Stimulated activated CD4-positive, alpha-beta T cell treated with anti-CD3 and anti-CD28 coated beads, Interleukin-4, amount 100 ng/mL, for 4 hours (primary cell): ENCODE measurements at places on chromosomes 11 and 22.

- no peak for DNase-seq
Observed at GRCh38 chr22:39135092-39135896, 17.2 kb downstream of the CBX7 start.

DNA sequence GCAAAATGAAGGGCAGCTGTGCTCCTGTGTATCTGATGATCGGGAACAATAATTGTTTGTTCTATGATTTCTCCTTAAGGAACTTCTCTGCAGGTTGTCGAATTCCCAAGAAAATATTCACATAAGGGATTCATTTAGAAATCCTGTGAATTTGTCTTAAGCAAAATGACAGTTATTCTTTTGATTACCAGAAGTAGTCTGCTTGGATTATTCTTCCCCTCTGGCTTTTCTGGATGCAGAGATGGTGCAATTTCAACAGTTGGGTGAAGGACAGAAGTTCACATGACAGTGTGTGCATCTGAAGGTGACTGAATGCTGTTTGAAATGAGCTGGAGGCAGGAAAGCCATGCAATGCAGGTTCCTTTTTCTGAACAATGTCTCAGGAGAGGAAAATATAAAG, 137.2 kb upstream of the MTMR2 start:
- DNase-seq: no peak

DNA sequence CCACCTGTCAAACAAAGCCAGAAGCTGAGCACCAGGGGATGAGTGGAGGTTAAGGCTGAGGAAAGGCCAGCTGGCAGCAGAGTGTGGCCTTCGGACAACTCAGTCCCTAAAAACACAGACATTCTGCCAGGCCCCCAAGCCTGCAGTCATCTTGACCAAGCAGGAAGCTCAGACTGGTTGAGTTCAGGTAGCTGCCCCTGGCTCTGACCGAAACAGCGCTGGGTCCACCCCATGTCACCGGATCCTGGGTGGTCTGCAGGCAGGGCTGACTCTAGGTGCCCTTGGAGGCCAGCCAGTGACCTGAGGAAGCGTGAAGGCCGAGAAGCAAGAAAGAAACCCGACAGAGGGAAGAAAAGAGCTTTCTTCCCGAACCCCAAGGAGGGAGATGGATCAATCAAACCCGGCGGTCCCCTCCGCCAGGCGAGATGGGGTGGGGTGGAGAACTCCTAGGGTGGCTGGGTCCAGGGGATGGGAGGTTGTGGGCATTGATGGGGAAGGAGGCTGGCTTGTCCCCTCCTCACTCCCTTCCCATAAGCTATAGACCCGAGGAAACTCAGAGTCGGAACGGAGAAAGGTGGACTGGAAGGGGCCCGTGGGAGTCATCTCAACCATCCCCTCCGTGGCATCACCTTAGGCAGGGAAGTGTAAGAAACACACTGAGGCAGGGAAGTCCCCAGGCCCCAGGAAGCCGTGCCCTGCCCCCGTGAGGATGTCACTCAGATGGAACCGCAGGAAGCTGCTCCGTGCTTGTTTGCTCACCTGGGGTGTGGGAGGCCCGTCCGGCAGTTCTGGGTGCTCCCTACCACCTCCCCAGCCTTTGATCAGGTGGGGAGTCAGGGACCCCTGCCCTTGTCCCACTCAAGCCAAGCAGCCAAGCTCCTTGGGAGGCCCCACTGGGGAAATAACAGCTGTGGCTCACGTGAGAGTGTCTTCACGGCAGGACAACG, 11.7 kb downstream of the CXCR5 start:
- peak; percentile 77 for DNase-seq

DNA sequence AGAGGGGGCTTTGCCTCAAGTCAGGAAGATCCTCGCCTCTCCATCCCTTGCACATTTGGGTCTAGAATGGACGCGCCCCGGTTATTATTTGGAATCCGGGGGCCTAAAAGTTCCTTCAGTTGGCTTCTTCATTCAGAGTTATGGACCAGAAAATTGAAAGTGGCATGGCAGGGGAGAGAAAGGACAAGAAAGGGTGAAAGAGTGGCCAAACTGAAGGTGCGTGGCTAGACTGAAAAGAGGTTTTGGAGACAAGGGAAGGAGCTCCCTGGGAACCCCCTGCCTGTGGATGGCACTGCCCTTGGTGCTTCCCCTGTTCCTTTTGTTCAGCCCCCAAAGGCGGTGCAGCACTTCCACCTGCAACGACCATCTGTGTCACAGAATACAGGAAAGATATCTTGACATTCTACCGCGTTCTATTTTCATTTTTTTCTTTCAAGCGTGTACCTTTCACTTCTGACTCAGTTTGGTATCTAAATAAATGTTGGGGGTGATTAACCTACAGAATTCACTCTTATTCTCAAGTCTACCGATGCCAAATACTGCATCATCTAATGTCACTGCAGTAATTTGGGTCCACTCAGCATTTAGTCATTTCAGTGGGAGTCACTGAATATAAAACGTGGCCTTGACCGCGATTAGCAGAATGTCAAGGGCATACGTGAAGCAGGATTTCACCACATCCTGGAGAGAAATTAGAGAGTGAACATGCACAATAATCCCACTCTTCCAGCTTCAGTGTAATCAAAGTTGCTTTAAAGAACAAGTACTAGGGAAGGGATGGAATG, 88.1 kb upstream of the ARHGAP32 start:
- DNase-seq: peak; percentile 4

DNA sequence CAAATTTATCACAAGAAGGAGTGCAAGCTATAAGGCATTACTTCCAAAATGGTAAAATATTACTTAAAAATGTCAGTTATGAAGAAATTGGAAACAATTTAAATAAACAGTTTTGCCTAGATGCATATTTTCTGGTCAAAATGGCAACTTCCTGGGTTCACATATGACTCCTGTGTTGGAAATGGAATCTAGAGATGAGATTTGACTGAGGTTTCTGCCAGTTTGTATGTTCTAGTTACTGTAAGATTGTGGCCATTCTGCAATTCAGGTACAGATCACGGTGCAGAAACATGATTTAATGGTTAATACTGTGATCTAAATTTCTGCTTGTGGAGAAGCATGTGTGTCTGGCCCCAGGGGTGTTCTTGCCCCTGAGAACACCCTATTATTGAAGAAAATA, 3.4 kb upstream of the OR4C6 start:
- no peak for DNase-seq
